ENCODE measurements at places on chromosomes 5 and 9. TPM values are rescaled to one million over a fixed set of nuclear protein-coding genes. Genes with fewer than 3 reads are reported as not detected.

The SHISAL2B gene
- total RNA-seq, result not detected

DNA sequence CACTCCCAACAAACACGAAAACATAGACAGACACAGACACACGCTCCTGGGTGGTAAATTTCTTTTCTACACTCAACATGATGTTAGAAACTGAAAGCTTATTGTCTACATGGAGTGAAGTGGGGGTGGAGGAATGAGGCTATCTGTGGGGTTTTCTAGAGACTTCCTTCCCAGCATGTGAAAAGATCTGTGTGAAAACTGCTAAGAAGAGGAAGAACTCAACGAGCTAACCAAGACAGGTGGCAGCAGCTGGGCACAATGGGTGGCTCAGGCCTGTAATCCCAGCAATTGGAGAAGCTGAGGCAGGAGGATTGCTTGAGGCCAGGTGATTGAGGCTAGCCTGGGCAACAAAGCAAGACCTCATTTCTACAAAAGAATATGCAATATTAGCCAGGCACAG is 7.6 kb downstream of the FYB1 start:
- peak; percentile 44 for DNase-seq

DNA sequence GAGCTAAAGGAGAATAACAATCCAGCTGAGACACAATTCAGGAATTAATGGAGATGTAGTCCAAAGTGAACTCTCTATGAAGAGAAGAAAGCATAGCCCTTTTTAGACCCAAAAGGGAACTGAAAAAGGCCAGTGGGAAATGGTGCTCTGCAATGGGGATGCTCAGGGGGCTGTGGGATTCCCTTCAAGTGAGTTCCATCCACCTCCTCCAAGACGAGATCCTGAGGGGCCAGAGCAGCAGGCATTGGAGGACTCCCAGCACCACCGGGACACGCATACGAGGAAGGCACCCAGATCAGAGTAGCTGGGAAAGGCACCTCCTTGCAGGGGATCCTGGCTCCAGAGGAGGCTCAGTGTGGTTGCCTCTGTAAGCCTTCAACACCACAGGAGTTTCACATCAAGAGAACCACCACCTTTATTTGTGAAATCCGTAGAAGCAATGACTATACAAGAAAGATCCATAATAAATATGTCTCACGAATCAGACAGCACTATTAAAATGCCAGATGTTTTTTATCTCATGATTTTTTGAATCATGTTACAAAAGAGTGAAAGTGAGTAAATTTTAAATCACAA is 288.2 kb downstream of the MED10 start:
- no peak for DNase-seq

- no peak for DNase-seq
Measured at GRCh38 chr5:172815631-172816030, 18.4 kb upstream of the ERGIC1 start.

DNA sequence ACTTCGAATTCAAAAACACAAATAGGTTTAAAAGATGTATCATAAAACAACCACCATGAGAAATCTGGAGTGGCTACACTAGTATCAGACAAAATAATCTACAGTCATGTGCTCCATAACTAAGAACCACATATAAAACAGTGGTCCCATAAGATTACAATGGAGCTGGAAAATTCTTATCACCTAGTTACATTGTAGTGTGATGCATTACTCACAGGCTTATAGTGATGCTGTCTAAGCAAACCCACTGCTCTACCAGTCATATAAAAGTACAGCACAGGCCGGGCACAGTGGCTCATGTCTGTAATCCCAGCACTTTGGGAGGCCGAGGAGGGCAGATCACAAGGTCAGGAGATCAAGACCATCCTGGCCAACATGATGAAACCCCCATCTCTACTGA is 160.1 kb downstream of the ROR2 start:
- DNase-seq, result no peak

DNA sequence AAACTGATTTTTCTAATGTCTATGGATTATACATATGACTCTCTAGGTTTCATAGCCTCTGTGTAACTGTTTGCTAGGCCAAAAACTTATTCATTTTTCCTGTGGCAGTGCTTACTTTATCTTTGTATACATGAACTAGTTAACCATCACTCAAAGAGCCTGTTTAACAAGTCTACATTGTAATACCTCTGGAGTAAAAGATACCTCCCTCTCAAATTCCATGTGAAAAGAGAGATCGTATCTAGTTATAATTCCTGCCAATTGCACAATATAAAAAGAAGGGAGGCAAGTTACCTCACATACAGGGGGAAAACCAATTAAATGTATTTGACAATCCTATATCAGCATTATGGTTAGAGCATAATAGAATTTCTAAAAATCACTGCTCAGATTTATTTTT is 271.9 kb upstream of the ST8SIA4 start:
- no peak for DNase-seq

Data from activated CD4-positive, alpha-beta memory T cell treated with anti-CD3 and anti-CD28 coated beads, Interleukin-2, amount 10 ng/mL, durations not matched to agents 7 days and 5 days (primary cell).